ENCODE measurements at places on chromosomes 16 and 17.
A peak's percentile ranks its signal among the peaks of the same experiment; 100 is the strongest.

DNA sequence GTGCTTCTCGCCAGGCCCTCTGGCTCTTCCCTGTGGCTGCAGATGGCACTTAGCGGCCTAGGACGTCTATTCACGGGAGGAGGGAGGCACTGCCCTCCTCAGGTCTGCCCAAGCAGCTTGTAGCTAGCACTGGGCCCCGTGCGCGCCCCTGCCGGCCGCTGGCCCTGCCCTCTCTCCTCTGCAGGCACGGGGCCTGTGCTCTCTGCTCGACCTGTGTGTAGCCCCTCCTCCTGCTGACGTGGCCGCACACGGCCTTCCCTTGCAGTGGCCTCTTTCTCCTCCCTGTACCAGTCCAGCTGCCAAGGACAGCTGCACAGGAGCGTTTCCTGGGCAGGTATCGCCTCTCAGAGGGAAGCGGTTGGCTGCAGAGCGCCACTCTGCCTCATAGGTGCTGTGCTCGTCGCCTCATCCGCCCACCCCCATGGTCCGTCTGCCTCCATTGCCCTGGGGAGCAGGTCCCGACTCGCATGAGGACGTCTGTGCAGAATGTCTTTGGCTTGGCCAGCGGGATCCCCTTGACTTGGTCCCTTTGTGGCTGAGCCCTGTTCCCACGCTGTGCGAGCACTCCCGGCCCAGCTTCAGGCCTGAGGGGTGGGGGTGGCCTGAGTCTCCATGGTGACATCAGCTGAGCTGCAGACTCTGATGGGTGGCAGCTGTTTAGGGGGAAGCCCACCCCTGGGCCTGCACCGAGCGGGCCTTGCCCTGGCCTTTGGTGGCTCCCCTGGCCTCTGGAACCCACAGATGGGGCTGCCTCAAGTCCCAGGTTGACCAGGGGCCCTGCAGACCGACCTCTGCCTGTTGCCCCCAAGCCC lies 34.6 kb downstream of the TSC2 start:
- no peak for DNase-seq

- peak; percentile 2 for DNase-seq
These were observed 175.6 kb downstream of the SOX9 start for GRCh38 chr17:72296456-72296855.

- DNase-seq: no peak
These were observed 46.3 kb downstream of the C16orf78 start for GRCh38 chr16:49419862-49420261.

GRCh38 chr16:2250652-2251295 lies 613 bp downstream of the ECI1 start:
- peak; percentile 25 for DNase-seq

DNA sequence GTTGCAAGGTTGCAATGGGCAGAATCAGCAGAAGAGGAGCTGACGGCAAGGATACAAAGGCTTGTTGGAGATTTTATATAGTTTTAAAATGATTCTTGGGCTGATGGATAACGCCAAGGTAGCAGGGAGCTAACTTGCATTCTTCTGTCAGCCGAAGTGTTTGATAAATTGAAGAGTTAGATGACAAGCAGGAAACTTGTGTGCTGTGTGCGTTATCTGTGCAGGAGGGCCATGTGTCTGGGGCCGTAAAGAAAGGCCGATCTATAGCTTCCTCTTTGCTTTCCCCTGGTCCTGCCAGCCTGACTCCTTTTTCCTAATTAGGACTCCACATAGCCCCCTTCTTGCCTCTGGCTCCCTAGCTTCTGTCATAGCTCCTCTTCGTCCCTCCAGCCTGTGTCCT lies 6.7 kb upstream of the WWOX start:
- DNase-seq: no peak

All from RPMI7951 (cell line).